ENCODE measurements at places on chromosomes 1 and 21.

GRCh38 chr1:197989058-197989457 lies 71.9 kb downstream of the LHX9 start:
- DNase-seq = no peak

DNA sequence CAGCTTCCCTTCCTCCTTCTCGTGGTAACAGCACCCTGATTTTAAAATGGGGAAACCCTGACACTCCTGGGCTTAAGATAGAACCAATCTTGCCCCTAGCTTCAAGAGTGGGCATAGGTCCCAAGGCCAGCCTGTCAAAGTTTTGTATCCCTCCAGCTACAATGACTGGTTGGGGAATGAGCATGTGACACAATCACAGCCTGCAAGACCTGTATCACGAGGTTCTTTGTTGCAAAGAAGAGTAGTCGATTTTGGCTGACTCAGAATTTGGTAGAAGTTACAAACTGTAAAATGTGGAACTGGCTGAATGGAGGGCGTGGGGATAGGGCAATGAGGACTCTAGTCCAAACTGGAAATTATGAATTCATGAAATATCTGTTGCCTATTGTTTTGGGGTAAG lies 18.7 kb downstream of the CTSK start:
- no peak for DNase-seq

GRCh38 chr1:172040466-172040865 lies 199.2 kb downstream of the DNM3 start:
- no peak for DNase-seq

DNA sequence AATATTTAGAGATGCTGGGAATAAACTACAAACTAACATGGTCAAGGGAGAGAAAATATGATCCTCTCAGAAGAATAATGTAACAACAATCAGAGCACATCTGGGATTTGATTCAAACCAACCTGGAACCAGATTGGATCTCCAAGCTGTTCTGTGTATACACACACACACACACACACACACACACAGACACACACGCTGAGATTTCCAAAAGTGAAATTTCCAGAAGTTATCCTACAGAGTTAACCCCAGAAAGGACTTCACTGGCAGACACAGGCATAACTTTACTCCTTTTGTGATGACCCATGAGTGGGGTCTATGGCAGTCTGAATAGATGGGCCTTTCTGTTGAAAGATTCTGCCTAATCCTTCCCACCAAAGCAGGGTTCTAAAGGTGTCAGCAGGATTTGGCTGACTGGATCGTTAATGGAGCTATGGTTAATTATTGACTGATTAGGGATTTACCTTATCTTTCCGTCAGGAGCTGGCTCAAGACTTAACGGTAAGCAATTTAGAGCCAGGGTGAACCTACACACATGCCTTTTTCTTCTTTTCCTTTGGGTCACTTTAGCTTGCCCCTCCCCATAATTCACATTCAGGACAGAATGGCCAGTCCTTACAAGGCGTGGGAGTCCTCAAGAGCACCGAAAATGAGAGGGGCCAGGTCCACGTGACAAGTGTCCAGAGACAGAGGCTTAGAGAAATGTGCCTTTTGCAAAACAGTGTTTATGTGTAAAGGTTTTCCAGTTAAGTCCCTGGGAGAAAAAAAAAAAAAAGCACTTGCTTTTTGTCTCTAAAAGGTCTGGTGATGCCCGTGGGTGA lies 10.9 kb upstream of the PROX1 start:
- no peak for DNase-seq

GRCh38 chr1:19457607-19458006 lies 27.7 kb downstream of the CAPZB start:
- no peak for DNase-seq

- peak; percentile 46 for DNase-seq
Measured at GRCh38 chr1:21216835-21217811, 40.4 kb upstream of the EIF4G3 start.

GRCh38 chr1:30929944-30930525 lies 21.5 kb upstream of the SDC3 start:
- DNase-seq = no peak

GRCh38 chr1:55244476-55245099 lies 29.4 kb upstream of the USP24 start:
- DNase-seq = no peak

DNA sequence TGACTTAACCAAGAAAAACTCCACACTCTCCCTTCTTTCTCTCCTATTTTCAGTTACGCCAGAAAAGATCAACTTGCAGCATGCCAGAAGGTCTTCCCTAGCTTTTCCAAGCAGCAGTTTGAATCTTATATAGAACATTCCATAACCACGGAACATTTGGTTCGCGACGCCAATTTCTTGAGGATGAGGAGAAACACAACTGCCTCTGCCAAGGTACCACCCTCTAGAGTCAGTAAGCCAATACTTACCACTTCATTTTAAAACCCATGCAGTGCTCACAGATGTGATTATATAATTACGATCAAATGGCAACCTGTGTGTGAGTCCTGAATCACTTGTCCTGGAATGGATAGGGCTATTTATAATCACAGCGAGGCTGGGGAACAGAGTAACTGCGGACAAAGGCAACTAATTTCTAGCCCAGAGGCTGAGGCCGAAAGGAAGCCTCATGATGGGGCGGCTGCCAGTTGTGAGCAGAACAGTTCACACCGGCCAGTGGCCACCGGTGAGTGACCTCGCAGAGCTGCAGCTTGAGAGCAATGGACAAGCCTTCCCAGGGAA lies 43.2 kb upstream of the BACE2 start:
- peak; percentile 31 for DNase-seq

DNA sequence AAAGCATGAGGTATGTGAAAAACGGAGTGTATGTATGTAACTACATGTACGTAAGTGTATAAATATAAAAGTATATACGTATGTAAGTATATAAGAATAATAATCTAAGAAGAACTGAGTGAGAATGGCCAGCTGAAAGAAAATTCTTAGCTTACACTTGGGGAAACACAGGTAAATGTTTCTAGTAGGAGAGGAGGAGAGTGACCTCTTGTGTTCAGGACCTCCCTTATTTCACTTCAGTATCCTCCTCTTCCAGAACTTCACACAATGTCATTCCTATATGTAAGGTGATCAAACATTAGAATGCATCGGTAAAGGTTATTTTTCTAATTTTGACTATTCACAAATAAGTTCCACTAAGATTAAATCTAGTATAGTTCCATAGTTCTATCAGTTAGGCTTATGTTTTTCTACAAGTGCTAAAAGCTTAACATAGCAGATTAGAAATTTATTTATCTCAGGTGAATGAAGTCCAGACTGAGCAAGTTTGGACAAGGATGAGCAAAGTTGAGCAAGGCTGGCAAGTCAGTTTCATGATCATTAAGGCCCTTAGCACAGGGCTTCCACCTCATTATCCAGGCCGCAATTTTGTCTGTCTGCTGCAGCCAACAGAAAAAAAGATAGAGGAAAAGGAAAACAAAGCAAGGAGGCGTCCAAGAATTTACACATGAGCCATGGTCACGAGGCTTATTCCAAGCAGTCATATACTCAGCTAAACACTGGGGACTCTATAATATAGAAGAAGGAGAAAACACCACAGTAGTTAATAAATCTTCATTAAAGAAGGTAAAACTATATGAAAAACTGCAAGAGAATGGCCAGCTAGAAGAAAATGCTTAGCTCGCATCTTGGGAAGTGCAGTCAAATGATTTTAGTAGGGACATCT lies 7.1 kb upstream of the MROH9 start:
- DNase-seq = no peak

DNA sequence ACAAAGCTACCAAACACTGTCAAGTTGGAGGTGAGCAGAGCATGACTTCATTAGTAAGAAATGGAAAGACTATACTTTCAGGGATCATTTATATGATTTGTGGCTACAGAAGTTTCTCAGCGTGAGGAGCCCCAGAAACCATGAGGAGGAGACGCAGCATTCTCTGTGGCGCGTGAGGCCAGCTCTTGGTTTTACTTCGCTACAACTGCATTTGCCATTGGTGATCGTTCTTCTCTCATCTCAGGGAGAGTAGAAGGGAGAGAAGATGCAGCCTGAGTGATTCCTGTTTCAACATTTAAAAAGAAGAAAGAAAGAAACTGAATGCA lies 94.5 kb upstream of the ATP1A1 start:
- no peak for DNase-seq

- no peak for DNase-seq
Measured at GRCh38 chr1:198876371-198876871, 237.6 kb downstream of the PTPRC start.

GRCh38 chr1:238377280-238377919 lies 486.7 kb upstream of the ZP4 start:
- DNase-seq = no peak

DNA sequence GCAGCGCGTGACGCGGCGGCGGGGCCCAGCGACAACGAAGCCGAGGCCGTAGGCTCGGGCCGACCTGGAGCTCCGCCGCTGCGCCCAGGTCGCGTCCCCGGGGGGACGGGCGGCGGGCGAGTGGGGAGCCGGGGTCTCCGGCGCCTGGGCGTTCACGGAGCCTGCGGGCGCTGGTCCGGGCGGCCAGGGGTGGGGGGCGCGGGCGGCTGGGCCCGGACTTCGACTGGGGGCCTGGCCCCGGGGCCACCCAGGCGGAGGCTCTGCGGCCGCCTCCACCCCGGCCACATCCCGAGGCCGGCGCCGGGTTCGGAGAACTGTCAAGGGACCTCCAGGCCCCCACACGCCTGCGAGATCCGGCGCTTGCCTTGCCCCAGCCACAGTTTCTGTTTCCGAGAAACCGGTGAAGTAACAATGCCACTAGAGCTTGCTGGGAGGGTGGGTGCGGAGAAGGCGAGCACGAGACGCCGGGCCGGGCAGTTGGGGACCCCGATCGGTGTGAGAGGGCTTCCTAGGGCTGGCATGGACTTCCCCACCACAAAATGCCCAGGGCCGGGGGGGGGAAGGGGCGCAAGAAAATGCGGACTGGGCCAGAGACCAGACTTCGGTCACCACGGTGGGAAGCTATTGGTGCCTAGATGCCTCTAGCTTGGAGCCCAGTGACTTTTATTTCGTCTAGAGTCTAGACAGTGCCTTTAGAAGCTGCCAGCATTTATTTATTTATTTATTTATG lies 501 bp downstream of the FBXO6 start:
- peak; percentile 89 for DNase-seq

- peak; percentile 75 for DNase-seq
Measured at GRCh38 chr21:20882462-20883407, 115.5 kb upstream of the NCAM2 start.

- no peak for DNase-seq
Measured at GRCh38 chr1:54995835-54996234, 2.9 kb upstream of the BSND start.

- DNase-seq = no peak
Measured at GRCh38 chr1:217193151-217193550, 437.7 kb downstream of the GPATCH2 start.

DNA sequence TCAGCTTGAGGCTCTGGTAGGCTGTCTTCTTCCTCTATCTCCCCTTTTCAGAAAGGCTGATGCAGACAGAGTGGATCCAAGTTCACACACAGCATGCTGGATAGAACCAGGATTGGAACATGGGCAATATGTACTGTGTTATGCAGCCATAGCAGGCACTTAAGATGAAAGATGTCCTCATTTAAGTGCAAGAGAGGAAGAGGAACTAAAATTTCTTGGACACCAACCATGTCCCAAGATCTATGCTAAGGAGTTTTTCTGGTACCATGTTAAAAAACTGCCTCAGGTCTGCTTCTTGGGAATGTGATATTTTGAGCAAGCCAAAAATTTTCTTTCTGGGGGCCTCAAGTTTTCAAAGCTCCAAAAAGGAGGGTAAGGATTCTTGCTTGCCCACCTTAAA lies 1.2 kb downstream of the SDHB start:
- DNase-seq = no peak

DNA sequence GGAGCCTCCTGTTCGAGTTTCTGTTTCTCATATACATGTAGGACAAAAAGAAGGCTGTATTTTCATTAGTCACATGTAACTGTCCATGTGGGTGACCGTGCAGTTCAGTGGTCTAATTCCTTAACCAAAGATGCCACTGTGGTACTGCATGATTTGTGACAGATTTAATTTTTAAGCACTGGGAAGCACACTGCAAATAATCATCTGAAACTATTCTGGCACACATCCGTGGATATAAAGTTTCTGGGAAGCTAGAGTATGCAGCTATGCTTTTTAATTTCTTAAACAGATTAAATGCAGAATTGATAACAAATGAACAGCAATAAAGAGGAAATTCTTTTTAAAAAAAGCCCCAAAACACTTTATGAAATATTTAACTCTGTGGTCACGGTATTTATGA lies 254.8 kb downstream of the LMO4 start:
- DNase-seq = no peak

DNA sequence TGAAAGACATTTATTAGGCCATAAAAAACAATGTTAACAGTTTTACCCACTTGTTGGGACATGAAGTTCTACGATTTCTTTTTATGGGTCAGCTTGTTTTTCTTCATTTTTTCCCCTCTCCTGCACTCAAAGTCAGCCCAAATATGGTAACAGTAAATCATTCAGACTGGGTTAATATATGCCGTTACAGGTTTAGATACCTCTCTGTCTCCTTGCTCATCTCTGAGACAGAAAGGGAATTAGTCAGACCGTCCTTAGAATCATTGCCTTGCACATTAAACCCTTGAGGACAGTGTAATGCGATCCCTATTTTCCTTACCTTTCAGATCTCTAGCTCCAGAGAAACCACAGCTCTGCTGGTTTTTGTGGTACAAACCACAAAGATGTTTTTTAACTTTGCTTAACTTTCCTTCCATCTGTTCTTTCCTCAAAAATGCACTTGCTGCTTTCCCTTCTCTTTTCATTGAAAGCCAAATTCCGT lies 613.3 kb downstream of the PLPP3 start:
- no peak for DNase-seq

All from posterior cingulate gyrus (tissue), 11 donors.